ENCODE measurements at places on chromosomes 7 and 10. TPM values are rescaled to one million over a fixed set of nuclear protein-coding genes. Genes with fewer than 3 reads are reported as not detected.

DNA sequence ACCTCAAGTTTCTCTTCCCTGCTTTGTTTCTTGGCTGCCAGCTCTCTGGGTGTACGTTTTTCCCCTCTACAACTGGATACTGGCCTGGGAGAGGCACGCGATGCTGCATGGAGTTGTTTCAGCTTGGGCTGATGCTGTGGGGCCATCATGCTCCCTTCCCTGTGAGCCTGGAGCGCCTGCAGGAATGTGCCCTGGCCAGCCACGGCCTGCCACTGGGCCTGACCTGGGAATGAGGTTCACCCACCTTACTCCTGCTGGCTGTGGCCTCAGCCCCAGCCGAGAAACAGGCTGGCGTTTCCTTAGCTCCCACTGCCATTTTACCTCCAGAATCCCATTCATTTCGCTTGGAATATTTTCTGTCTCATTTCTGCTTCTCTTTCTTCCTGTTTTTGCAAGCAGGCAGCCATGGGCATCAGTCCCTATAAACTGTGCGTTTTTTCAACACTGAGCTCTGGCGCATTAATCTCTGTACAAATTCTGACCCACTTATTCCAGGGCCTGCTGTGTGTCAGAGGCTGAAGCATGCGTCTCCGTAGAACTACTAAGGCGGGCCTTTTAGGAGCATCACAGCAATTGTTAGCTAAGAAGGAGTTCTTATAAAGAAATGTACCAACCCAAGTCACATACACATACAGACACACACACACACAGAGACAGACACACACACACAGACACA lies 57.9 kb downstream of the GATA3 start:
- DNase-seq: no peak
- no peak overlapping the region for H3K4me3 ChIP-seq
- H3K4me1 ChIP-seq: no peaks in the 10 kb centered on the region

DNA sequence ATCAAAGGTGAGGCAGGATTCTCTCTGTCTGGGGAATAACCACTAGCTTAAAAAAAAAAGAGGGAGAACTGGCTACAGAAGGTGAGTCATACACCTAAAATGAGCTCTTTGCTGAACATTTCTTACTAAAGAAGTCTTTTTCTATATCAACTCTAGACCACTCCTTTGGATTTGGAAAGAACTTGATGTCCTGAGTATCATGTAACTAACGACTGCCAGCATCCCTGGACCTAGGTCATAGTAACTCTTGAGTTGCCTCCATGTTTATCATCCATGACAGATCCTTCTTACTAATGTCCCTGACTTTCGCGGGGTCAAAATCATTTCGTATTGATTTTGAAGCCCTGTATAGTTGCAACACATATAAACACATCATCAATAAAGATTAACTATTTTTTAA lies 89.1 kb downstream of the CNOT4 start:
- H3K4me1 ChIP-seq: peaks cover 24% of the 10 kb centered on the region
- H3K27ac ChIP-seq: no peak overlapping the region
- no peak for DNase-seq
- peaks cover 12% of the 10 kb centered on the region for H3K36me3 ChIP-seq
- H3K4me3 ChIP-seq: no peak overlapping the region
- H3K27me3 ChIP-seq: no peaks in the 10 kb centered on the region

DNA sequence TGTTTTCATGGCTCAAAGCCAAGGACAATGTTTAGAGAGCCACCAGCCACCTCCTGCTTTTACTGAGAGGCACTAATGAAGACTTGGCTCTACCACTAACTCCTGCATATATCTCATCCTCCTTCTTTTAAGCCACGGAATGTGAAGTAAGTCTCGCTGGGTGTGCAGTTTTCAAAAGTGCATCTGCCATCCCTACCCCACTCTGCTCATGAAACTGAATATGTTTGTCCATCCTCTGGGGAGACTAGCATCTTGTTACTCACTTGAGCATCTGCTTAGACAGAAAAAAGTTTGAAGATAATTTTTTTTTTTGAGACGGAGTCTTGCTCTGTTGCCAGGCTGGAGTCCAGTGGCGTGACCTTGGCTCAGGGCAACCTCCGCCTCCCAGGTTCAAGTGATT lies 40.8 kb downstream of the EPDR1 start:
- no peak overlapping the region for H3K4me3 ChIP-seq
- no peaks in the 10 kb centered on the region for H3K36me3 ChIP-seq
- DNase-seq: no peak
- no peaks in the 10 kb centered on the region for H3K27me3 ChIP-seq

DNA sequence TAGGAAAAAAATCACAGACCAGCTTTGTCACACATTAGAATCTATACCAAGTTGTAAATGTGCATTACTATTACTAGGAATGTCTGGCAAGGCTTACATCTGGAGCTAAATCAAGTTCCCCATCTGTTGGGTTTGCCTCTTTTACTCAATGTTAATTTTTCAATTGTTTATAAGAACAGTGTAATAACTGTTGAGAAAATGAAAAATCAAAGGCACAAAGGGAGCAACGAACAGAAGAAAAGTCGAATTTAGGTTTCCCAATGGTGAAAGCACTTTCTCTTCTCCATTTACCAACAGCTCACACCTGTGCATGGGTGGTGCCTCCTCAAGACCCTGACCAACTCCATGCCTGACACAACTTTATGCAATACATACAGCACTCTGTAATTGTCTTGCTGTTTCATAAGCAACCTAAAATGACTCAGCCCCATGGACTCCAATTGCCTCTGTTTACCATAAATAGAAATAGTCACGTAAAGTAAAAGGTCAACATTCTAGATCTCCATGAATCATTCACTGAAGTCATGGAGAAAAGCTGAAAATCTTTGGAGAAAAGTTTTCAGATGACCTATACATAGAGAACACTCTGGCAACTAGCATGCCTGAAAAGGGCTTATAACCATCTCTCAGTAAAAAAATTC lies 95.5 kb upstream of the KCNIP2 start:
- peaks cover 9% of the 10 kb centered on the region for H3K36me3 ChIP-seq
- no peak overlapping the region for H3K27ac ChIP-seq
- DNase-seq: no peak
- H3K4me3 ChIP-seq: no peak overlapping the region

- no peaks in the 10 kb centered on the region for H3K27me3 ChIP-seq
- H3K4me3 ChIP-seq: peak overlapping the region; percentile 4
- peak; percentile 91 for DNase-seq
- H3K4me1 ChIP-seq: peaks cover 45% of the 10 kb centered on the region
Measured at GRCh38 chr10:5317547-5318107, 47.1 kb upstream of the UCN3 start.

DNA sequence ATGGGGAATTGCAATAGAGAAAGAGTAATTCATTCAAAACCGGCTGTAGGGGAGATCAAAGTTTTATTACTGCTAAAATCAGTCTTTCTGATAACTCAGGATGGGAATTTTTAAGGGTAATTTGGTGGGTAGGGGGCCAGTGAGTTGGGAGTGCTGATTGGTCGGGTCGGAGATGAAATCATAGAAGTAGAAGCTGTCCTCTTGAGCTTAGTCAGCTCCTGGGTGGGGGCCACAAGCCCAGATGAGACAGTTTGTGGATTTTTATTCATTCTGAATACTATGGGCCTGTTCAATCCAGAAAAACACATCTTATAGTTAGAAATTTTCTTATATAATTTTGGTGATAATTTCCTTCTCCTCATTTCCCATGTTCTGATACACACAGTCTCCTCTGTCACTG lies 25.4 kb downstream of the CALD1 start:
- no peaks in the 10 kb centered on the region for H3K36me3 ChIP-seq
- peaks cover 1% of the 10 kb centered on the region for H3K27me3 ChIP-seq
- no peaks in the 10 kb centered on the region for H3K4me1 ChIP-seq
- no peak overlapping the region for H3K4me3 ChIP-seq

DNA sequence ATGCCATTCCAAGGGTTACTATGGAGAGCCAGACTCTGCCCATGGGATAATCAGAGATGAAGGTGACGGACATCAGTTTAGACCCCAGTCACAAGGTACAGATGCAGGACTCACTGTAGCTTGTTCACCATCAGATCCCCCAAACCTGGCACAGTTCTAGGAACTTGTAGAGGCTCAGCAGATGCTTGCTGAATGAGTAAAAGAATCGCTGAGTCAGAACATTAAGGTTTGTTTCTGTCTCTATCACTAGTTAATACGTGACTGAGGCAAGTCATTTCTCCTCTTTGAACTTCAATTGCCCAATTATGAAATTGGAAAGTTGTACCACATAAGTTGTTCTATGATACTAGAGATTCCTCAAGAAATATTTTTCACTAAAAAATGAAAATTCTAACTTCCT lies 65.1 kb downstream of the PPP1R3C start:
- no peak for DNase-seq
- H3K4me3 ChIP-seq: no peak overlapping the region
- no peak overlapping the region for H3K27ac ChIP-seq

GRCh38 chr7:111126987-111127386 lies 36.1 kb downstream of the LRRN3 start:
- H3K4me1 ChIP-seq: no peaks in the 10 kb centered on the region
- no peak overlapping the region for H3K27ac ChIP-seq
- H3K36me3 ChIP-seq: peaks cover 33% of the 10 kb centered on the region
- DNase-seq: no peak
- H3K27me3 ChIP-seq: no peaks in the 10 kb centered on the region

- DNase-seq: peak; percentile 53
- H3K4me1 ChIP-seq: peaks cover 7% of the 10 kb centered on the region
- H3K36me3 ChIP-seq: no peaks in the 10 kb centered on the region
- H3K27me3 ChIP-seq: no peaks in the 10 kb centered on the region
Measured at GRCh38 chr10:103476046-103476768, 2.8 kb downstream of the CALHM3 start.

DNA sequence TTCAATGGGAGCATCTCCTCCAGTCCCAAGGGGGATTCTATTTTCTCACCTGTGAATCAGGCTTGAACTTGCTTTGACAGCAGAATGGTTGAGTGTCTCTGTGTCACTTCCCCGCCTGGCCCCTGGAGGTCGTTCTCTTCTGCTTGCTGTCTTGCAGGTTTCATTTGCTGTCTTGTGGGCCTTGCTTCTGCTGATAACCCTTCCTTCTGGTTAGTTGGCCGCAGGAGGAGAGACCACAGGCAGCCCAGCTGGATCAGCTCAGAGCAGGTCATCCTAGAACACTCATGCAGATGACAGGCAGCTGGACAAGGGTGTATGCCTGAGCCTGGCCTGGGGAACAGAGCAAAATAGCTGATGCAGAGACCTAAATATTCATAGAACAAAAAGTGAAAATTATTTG lies 344.2 kb upstream of the ADARB2 start:
- H3K36me3 ChIP-seq: no peaks in the 10 kb centered on the region
- H3K4me1 ChIP-seq: no peaks in the 10 kb centered on the region
- no peak for DNase-seq
- peaks cover 1% of the 10 kb centered on the region for H3K27me3 ChIP-seq
- H3K27ac ChIP-seq: no peak overlapping the region

- H3K4me3 ChIP-seq: no peak overlapping the region
- no peaks in the 10 kb centered on the region for H3K36me3 ChIP-seq
- H3K4me1 ChIP-seq: no peaks in the 10 kb centered on the region
- no peak for DNase-seq
- no peaks in the 10 kb centered on the region for H3K27me3 ChIP-seq
Measured at GRCh38 chr7:132402751-132403245, 173.5 kb downstream of the PLXNA4 start.

DNA sequence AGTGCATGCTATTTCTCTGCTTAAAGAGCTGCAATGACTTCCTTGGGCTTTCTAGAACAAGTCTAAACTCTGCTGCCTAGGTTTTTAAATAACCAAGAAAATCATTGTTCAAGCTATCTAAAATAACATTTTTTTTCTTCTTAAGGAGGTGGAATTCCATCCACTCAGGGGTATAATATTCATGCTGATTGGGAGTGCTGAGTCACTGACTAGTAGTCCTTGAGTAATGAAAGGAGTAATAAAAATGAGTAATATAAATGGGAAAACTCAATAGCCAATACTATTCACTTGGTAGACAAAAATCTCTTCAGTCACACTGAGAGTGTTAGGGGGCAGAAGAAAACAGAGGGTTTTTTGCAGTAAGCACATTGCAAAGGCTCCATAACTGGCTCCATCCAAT lies 72.0 kb downstream of the GFRA1 start:
- no peak overlapping the region for H3K4me3 ChIP-seq
- H3K4me1 ChIP-seq: no peaks in the 10 kb centered on the region
- no peak for DNase-seq
- peaks cover 8% of the 10 kb centered on the region for H3K27me3 ChIP-seq

DNA sequence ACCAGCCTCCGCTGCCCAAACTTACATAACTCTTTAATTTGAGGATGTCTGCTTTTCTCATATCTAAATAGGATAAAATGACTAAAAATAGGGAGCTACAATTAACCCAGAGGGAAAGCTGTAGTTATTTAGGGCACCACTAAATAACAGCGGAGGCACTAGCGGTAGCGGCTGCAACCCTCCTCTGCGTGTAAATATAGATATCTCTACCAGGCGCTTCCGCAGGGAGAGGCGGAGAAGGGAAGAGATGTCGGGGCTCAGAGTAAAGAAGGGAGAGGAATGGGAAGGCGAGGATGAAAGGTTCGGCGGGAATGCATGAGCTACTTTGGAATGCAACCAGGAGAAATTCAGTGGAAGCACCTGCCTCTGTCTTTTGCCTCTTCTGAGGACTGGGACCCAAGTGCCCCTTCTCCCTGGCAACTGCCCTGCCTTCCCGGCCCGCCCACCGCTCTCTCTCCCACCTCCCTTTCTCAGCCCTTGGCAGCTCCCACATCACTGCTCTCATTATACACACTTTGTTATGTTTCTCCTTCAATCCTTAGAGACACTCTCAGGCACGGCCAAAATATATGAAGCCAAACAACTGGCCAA lies 698.3 kb downstream of the PARD3 start:
- H3K4me3 ChIP-seq: no peak overlapping the region
- H3K36me3 ChIP-seq: no peaks in the 10 kb centered on the region
- no peaks in the 10 kb centered on the region for H3K27me3 ChIP-seq
- no peak for DNase-seq
- peaks cover 7% of the 10 kb centered on the region for H3K4me1 ChIP-seq
- H3K27ac ChIP-seq: no peak overlapping the region

Gene CRTAC1
- not detected for total RNA-seq

Gene COMMD3
- 64.7 TPM for total RNA-seq

Gene MAGI2
- total RNA-seq: 0.09 TPM

Gene PDE1C
- total RNA-seq: not detected

Gene SPDYE8
- not detected for total RNA-seq

Gene CALHM1
- total RNA-seq: not detected

Gene NACAD
- 0.31 TPM for total RNA-seq

Gene STOX1
- 0.22 TPM for total RNA-seq

Gene TMEM213
- not detected for total RNA-seq

Measured in activated CD8-positive, alpha-beta T cell treated with anti-CD3 and anti-CD28 coated beads for 36 hours (primary cell).